DND-41 (cell line): ENCODE measurements at places on chromosomes 12 and 14.
A peak's percentile ranks its signal among the peaks of the same experiment; 100 is the strongest.

DNA sequence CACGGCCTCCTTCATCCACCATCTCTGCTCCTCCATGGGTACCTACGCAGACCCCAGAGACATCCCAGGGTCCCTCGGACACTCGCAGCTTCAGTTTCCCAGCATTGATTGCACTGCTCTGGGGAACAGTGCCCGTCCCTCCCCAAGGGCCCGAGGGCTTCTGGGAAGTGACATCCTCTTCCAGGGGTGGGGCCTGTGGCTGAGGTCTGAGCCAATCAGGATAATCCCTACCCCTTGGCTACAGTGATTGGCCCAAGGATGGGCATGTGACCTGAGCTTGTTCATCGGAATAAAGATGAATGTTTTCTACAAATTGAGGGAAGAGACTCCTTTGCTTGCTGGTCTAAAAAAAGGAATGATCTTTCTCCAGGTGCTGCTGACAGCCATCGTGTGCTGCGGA is 37.3 kb upstream of the MYL2 start:
- DNase-seq, result no peak

GRCh38 chr14:102320033-102320660 is 601 bp downstream of the ZNF839 start:
- DNase-seq, result peak; percentile 47

GRCh38 chr14:103099081-103099732 is 4.7 kb downstream of the EXOC3L4 start:
- DNase-seq, result no peak

DNA sequence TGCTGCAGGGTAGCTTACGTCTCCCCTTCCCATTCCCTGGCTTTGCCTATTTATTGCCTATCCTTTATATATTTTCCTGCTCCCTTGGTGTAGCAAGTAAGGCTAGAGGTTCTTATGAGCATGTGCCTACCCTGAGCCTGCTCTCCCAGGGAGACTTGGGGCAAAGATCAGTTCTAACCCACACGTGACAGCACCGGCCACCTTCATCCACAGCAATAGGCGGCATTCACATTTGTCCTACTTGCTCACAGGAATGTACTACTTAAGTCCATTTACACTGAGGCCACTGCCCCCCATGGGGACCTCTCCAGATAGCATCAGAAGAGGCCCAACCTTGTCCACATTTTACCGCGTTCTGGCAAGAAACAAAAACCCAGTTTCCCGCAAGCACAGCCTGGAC is 8.7 kb downstream of the GPR68 start:
- DNase-seq, result no peak

- no peak for DNase-seq
These were observed 11.3 kb downstream of the PLD4 start for GRCh38 chr14:104935955-104936354.

DNA sequence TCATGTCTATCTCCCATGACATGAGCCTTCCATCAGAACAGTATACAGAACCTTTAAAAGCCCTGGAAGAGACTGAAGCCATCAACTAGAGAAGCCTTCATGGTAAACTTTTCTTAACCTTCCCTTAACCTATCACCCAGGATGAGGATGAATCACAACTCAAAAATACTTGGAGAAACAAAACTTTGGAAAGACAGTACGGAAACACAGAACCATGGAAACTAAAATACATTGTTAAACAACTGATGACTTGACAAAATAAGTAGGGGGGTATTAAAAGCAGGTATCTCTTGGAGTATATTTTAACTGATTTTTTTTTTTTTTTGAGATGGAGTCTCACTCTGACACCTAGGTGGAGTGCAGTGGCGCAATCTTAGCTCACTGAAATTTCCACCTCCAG is 8.7 kb downstream of the TM7SF3 start:
- no peak for DNase-seq

DNA sequence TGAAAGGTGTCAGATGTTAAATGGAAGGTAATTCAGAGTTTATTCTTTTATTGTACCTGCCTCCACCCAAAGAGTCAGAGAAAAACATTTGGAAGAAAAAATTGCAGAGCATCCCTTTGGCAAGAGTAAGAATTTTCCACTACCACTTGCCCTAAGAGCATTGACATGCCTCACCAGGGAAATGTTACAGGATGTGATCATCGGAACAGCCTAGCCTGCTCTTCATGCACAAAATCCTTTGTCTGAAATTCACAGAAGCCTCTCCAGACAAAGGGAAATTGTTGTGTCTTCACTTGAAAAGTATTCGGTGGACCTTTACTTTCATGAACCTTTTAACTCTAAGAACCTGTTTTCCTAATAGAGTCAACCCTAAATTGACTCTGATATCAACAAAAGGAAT is 36.9 kb downstream of the ATP2A2 start:
- DNase-seq, result no peak

DNA sequence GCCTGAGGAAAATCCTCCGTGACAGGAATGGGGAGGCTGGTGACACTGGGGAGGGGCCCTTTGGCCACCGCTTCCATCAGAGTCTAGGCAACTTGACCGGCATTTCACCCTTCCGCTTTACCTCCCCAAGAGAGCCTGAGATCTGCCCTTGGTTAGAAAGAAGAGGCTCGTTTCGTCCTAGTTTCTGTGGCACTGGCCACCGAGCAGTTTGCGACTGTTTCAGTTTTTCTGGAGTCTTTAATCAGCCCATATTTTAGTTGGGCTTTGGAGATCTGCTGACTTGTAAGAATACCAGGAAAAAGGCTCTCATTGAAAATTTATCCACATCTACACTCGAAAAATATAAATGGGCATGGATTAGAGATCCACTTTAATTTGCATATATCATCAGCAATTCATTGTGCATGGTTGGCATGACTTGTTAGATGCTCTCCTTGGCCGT is 414 bp upstream of the ANKS1B start:
- DNase-seq, result no peak

DNA sequence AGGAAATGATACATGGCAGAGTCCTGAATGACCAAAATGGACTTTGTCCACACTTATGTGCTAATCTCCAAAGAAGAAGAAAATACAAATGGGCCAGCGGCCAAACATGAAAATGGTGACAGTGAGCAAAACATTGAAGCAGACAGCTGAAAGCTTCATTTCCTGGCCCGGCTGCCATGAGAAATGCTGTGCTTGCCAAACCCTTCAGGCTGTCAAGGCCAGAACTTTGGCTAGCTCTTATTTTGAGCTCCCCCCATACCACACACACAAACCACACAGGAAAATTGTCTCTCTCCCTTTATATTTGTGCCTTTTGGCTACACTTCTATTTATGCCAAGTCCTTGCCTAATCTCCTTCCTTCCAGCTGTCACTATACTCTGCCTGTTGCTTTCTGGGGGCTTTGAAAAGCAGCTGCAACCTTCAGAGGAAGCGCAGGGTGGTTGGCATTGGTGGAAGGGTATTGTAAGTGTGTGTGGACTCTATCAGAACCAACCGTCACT is 323.8 kb downstream of the RAD51B start:
- peak; percentile 27 for DNase-seq

DNA sequence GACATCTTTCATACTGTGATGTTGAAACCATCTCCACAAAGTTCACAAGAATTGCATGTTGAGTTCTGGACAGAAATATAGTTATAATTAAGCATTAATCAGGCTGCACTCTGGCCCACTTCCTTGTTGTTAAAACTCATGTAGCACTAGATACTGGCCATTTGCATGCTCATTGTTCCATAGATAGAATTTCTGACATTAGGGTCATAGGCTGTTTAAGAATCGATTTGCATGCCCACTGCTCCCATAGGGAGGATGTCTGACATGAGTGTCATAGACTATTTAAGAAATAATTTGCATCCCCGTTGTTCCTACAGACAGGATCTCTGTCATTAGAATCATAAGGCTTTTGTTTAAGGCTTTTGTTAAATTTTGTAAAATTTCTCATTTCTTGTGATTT is 50.2 kb downstream of the MYF5 start:
- no peak for DNase-seq

DNA sequence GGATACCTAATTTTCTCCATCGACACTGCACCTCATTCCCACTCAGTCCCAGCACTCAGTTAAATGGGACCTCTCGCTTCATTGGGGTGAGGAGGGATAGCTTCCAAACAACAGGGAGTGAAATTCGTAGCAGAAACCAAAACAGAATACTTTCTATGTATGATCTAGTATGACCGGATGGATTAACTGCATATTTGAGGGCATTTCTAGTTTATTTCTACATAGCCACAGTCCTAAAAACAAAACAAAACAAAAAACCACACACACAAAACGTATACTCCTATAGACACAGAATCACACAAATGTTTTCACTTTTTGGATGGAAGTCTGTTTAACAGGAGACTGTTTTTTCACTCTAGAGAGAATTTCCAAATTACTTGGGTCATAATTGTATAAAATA is 307.5 kb upstream of the FKBP4 start:
- DNase-seq, result no peak

DNA sequence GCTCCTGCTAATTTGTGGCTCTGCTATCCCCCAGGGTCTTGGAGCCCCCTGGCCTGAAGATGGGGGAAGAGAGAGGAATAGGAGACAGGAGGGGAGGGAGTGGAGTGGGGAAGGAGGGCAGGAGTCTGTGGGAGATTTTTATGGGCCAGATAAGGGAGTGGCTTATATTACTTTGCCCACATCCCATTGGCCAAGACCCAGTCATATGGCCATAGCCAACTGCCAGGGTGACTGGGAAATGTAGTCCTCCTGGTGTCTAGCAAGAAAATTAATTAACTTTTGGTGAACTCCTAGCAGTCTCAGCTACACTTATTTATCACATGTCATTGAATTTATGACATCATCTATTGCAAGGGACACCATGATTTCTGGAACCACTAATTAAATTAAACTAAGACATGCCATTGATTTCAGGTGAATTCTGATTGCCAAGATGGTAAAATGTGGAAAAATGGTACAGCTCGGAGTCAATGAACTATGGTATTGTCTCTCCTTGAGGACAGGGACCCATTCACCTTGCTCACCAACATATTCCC is 50.3 kb downstream of the ESRRB start:
- no peak for DNase-seq

DNA sequence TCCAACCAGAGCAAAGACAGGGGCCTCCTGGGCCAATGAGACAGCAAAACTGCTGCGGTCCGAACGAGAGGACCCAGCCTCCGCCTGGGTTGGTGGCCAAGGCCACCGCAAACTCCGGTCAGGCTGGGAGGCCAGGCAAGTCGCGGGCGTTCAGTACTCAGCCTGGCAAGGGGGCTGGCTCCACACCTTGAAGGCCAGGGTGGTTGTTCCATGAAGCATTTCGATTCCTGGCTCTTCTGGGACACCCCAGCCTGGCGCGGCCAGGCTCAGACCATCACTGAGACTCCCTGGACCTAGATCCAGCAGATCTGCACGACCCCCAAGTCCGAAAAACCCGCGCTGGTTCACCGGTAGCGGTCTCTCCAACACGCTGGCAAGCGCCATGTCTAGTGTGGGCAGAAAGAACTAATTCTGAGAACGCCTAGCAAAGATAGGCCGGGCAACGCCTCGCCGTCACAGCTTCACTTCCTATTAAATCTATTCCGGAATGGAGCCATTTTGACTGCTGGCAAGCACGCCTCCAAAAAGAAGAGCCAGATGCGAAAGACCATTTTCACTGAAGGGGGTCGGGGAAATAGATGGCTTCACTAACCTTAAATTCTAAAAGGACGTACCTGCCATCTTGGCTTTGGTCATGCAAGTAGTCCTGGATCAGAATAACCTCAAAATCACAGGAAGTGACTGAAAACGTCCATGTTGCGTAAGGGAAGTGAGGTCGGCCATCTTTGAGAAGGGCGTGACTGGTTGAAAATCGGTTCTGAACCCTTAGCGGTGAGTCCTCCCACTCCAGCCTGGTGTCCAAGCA is at the start of gene PSMB5:
TSS of gene PSMB5 (minus strand) at position 403 of the 805 bp plus-strand sequence. CDS start at position 384, 19 bp downstream.
- DNase-seq, result peak; percentile 94

GRCh38 chr12:124312601-124313000 is 17.7 kb downstream of the RFLNA start:
- DNase-seq, result no peak

DNA sequence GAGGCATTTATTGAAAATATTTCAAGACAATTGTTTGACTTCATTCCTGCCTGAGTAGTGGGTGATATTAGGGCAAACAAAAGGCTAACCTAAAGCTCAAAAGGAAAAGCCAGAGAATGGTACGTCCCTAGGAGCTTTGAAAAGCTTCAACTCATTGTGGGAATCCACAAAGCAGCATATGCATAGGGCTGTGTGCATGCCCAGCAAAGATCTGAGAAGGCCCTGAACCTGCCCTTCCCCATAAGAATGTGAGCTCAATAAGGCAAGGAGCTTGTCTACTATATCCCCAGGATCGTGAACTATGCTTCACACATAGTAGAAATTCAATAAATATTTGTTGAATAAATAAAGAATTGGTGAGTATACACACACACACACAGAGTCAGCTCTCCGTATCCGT is 19.1 kb upstream of the RAD52 start:
- no peak for DNase-seq

GRCh38 chr12:123655420-123655819 is 15.5 kb upstream of the TCTN2 start:
- no peak for DNase-seq

DNA sequence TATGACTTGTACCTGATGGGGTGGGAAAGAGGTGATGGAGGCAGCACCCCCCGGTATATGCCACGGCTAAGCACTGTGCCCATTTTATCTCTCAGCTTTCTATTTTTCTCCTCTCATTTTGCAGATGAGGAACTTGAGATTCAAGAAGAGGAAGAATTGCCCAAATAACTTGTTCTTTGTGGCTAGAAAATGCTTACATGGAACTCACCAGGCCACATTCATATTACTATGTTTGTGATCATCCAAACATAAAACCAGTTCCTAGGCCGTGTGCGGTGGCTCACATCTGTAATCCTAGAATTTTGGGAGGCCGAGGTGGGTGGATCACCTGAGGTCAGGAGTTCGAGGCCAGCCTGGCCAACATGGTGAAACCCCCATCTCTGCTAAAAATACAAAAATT is 14.5 kb upstream of the PSMD9 start:
- DNase-seq, result no peak

- no peak for DNase-seq
These were observed 172.1 kb downstream of the ACSS3 start for GRCh38 chr12:81249976-81250375.

GRCh38 chr12:95143621-95144205 is 70.3 kb upstream of the NR2C1 start:
- no peak for DNase-seq
